CD4-positive, alpha-beta T cell treated with Interleukin-12 subunit alpha and Interleukin-12 subunit beta, for 1 hour (primary cell): ENCODE measurements at places on chromosomes 5 and 9.

GRCh38 chr9:34589636-34590380 lies at the start of gene CNTFR:
Gene CNTFR (minus strand): TSS chr9:34589724. CDS start chr9:34568981, 20,743 bp downstream.
- no peak for DNase-seq

DNA sequence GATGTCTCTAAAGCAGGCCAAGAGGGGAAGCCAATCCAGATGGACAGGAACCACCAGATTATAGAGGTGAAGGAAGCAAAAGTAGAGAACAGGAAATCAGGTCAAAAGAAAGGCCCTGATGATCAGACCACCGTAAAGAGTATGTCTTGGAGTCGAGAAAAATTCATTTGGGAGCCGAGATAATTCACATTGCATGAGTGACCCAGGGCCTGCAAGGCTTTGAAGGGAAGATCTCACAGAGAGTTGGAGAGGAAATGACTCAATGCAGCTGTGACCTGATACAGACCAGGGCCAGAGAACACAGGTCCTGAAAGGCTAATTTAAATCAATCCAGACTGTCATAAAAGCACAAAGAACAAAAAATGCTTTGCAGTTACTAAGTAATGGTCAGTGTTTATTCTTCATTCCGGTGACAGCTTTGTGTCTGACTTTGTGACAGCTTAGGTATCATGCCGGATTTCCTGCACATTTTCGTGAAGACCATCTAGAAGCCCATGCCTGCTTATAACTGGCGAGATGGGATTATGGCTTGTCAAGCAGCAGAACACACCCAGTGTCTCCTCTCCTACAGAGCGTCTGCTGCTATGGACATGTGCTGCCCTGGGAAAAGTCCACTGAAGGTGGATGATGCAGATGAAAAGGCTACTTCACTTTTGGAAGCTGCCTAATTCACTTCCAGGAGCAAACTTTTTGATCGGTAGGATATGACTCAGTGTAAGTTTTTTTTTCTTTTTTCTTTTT lies 5.8 kb upstream of the ACTBL2 start:
- DNase-seq = no peak

DNA sequence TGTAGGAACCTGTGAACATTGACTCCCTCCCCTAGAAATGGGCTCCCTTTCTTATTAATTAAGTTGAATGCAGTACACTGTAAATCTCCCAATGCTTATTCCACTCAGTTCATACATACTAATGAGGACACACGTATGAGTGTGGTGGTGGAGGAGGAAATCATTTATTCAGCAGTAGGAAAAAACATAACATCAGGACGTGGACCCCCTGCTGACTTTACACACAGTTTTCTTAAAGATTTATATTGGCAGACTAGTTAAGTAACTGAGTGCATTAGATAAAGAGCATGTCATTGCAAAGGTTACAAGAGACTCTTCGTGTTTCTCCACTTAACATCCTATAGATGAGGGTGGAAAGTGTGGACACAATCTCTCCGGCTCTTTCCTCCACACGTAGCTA lies 37.8 kb upstream of the SEMA6A start:
- no peak for DNase-seq

DNA sequence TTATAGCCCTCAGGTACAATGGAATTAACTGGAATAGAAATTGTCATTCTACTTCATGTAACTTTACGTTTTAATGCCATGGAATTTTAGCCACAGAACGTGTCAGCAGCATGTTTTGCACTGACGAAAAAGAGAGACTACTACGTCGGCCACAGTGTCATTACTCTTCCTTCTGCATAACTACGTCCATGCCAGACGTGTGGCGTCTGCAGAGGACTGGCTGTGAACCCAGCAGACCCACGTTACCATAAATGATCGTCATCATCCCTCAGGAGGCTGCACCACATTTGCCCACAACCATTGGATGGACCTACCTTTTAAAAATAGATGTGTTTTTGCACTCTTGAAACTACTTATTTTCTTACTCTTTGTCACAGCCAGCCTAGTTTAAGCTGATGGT lies 63.8 kb upstream of the ATG10 start:
- no peak for DNase-seq

DNA sequence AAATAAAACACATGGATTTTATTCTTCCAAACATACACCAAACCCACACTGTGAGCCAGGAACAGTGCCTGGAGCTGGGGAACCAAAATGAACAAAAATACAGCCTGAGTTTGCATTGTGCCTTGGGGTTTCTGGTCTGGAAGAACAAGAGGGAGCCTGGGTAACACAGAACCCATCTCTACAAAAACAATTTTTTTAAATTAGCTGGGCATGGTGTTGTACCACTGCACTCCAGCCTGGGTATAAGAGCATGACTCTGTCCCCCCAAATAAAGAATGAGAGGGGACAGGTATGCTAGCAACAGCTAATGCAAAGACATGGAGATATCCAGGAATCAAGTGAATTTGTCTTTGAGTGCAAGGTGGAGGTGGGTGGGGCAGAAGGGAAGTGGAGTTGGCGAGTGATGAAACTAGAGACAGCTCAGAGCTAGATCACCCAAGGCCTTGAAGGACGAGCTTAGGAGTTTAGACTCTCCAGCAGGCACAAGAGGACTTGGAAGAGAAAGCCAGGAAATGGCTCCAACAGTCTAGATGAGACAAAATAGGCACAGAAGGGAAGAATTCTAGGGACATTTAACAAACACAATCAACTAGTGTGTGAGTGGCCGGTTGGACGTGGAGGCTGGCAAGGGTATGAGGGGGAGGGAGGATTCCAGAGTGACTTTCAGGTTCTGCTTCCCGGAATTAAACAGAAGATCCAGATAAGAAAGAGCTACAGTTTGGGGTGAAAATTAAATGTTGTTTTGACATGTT lies 47.4 kb downstream of the FNBP1 start:
- no peak for DNase-seq

- DNase-seq = no peak
Measured at GRCh38 chr9:134712926-134713325, 71.3 kb downstream of the COL5A1 start.

DNA sequence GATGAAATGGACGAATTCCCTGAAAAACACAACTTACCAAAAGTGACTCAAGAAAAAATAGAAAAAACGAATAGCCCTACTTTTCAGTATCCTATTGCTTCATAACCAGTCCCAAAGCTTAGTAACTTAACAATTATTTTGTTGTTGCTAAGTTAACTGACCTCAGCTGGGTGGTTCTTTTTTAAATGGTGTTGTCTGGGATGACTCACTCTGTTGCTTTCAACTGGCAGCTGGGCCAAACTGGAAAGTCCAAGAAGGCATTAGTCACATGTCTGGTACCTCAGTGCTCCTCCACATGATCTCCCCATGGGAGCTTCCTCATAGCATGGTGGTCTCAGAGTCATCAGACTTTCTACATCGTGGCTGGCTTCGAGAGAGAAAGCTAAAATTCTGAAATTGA lies 47.8 kb upstream of the ADAMTS2 start:
- DNase-seq = no peak

DNA sequence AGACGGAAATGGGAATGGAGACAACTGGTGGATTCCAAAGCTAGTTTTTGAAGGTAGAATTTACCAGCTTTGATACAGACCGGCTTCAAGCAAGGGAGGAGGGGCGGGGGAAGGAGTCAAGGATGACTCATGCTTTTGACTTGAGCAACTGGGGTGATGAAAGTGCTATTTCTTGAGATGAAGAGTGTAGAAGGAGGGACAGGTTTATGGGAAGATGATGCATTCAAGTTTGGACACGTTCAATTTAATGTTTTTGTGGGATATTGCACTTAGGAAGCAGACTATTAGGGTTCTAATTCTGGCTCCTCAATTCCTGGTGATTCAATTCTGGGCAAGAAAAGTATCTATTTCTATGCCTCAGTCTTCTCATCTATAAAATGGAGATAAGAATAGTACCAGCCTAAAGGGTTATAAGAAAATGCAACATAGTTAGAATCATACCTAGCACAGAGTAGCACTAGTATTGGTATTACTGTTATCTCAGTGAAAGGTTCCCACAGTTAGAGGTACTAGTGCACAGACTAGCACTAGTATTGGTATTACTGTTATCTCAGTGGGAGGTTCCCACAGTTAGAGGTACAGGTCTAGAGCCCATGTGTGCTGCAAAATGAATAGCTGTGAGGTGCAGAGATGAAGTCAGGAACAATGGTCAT lies 4.6 kb downstream of the NIPAL4 start:
- peak; percentile 20 for DNase-seq

- no peak for DNase-seq
Measured at GRCh38 chr5:151288180-151288579, 15.4 kb downstream of the SLC36A3 start.

GRCh38 chr5:54171645-54172384 lies 138.6 kb downstream of the ARL15 start:
- no peak for DNase-seq

DNA sequence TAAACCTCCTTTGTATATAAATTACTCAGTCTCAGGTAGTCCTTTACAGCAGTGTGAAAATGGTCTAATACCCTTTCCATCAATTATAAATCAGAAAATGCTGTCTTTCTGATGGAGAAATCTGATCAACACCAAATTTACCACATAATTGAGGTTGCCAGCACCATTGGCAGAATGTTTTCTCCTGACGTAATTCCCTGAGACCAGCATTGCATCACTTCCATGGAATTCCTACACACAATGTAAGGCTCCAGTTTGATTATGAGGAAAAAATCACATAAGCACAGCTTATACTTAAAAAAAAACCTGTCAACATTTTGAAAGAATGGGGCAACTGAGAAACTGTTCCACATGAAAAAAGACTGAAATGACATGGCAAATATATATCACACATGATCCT lies 618.7 kb upstream of the CDH6 start:
- DNase-seq = no peak

GRCh38 chr5:177384134-177384533 lies at the start of gene SLC34A1:
Gene SLC34A1 (plus strand): TSS chr5:177384434. CDS start chr5:177385742, 1,308 bp downstream.
- no peak for DNase-seq

- no peak for DNase-seq
Measured at GRCh38 chr9:120386390-120387131, 193.4 kb downstream of the CDK5RAP2 start.

DNA sequence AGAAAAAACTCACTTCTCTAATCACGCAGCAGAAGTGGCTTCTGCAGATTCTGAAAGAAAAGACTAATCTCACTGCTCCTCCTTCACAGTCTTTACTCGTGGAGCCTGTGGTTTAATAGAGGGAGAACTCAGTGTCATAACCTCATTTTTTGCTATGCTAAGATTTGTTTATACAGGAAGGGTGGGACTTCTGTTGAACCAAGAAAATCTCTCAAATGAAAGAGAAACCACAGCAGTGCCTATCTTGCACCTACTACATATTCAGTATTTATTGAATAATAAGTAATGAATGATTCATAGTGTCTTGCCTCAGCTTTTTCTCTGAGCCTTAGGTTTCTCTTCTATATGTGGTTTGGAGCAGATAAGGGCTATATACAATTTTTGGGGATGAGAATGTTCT lies 136.1 kb upstream of the DMAC1 start:
- DNase-seq = peak; percentile 59

- DNase-seq = no peak
Measured at GRCh38 chr5:62931153-62931950, 352.7 kb downstream of the LRRC70 start.

- no peak for DNase-seq
Measured at GRCh38 chr5:109421956-109422355, 12.2 kb upstream of the PJA2 start.

DNA sequence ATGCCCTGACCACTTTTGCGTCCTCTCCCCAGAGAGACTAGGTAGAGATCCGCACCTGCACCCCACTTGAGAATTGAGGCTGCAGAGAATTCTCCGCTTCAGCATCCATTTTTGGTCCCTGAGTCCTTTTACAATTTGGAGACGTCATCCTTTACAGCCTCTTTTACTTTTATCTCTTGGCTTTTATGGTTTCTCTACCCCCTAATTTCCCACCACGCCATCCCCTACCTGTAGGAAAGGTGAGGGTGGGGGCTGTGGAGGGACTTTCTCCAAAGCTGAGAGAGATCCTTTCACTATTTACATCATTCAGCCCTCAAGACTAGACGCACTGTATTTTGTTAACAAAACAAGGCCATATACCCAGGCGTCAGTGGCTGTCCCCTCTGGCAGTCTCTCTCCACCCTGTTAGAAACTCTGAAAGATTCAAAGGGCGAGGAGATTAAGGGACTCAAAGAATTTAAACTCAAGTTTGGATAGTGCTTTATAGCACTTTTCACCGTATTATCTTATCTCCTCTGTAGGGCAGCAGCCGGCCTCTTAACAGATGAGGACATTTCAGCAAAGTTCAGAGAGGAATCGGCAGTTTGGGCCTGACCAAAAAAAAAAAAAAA lies 1.7 kb downstream of the MSX2 start:
- no peak for DNase-seq
